Mesothelial cell of epicardium (in vitro differentiated cells): ENCODE measurements at places on chromosomes 11 and 22. TPM values are rescaled to one million over a fixed set of nuclear protein-coding genes. Genes with fewer than 3 reads are reported as not detected.

SRPRA gene
- total RNA-seq: 85.7 to 90.9 TPM (median 86.7 TPM) in 3 replicates

UBQLN3 gene
- total RNA-seq: 0.63 to 1.2 TPM (median 0.71 TPM) in 3 replicates

MRGPRD gene
- total RNA-seq: not detected in 3 replicates

DNA sequence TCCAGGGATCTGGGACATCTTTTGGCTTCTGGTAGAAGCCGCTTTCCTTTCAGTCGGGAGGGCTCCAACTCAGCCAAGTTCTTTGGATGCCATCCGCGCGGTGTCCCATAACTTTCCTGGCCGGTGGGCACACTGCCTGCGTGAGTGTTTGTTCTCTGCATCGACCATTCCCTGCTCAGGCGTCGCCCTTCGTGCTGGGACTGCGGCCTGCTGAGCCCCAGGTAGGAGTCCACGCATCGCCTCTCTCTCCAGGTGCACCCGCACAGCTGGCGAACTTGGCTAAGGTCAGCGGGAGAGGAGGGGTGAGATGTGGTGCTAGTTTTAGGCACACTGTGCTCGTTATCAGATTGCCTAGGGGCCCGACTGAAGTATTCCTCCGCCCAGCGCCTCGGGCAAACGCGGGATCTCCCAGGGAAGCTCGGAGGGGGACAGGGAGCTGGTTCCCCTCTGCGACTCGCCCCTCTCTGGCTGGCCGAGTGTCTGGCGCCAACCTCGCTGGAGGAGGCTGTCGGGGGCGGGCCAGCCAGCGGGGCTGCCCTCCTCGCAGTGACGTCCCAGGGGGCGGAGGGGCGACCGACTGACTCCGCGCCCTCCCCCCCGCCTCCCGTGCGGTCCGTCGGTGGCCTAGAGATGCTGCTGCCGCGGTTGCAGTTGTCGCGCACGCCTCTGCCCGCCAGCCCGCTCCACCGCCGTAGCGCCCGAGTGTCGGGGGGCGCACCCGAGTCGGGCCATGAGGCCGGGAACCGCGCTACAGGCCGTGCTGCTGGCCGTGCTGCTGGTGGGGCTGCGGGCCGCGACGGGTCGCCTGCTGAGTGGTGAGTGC lies at the start of gene LAYN:
LAYN (plus strand) TSS at position 607 of the 823 bp plus-strand sequence; CDS start at position 731, 124 bp downstream.
- DNase-seq: peak; percentile 55

- DNase-seq: no peak
Observed at GRCh38 chr11:64787526-64788320, 9.4 kb upstream of the SF1 start.

DNA sequence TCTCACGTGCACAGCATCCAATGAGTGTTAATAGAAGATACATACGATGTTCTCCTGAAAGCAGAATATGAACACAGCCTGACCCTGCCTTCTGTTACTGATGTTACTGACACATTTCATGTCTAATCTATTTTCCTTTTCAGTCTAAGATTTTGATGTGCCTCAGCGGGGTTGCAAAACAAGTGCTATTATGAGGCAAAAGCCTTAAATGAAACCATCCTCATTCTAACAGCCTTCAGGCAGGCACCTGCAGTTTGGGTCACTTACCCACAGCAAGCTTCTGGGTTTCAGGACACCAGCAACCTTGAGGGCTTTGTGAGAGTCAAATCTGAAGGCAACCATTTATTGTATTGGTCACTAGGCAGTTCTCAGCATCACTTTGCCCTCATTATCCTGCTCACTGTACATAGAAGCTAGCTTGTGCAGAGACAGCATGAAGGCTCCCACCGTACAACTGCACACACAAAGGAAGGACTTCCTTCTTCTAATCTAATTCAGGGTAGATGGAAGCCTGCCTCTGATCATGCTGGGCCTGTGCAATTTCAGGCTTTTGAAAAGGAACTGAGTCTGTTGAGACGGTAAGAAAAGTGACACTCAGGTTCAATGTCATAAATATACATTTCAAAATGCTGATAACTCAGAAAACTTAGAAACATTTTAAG lies 183.2 kb upstream of the PITPNB start:
- no peak for DNase-seq

GRCh38 chr11:120817158-120817557 lies 206.7 kb upstream of the TBCEL start:
- no peak for DNase-seq

- DNase-seq: no peak
Observed at GRCh38 chr11:1516273-1517067, 29.9 kb upstream of the MOB2 start.
